ENCODE measurements at places on chromosomes 16 and 17.
A peak's percentile ranks its signal among the peaks of the same experiment; 100 is the strongest.

DNA sequence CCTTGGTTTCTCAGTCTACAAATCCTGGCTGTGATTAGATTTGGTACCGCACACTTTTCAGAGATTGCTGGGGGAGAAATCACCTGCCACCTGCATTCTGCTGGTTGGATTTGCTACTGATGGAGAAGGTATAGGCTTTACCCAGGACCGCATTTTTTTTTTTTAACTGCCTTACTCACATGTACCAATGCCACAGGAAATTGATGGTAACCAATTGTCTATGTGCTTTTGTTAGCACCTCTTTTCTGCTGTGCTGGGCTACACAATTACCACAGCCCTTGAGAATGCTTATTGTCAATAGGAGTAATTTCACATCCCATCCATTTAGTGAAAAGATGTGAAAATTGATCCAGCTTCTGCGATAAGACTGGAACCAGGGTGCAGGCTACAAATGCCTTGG is 74.4 kb upstream of the TANC2 start:
- no peak for DNase-seq

GRCh38 chr16:51148678-51149228 is 2.3 kb downstream of the SALL1 start:
- no peak for DNase-seq

GRCh38 chr17:81294512-81295030 is 536 bp downstream of the SLC38A10 start:
- no peak for DNase-seq

DNA sequence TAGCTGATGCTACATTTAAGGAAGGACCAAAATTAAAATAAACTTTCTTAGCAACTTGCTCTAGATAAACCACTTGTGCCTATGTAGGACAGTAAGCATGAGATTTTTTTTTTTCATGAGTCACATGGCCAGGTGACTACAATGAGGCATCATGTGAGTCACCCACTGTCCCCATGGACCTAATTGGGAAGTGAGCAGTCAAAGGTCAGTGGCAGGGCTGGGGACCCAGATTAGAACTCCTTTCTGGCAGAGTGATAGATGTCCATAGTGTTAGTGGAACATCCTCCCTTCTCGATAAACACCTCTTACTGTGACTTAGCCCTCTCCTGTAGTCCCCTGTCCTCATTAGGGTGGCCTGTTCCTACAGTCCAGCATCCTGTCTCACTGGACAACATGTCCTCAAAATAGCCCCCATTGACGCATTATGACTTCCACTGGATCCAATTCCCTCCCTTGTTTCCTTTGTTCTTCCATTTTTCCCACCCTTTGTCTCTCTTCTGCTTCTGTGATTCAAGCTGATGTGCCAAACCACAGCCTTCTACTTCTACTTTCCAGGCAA is 12.4 kb downstream of the ITGB3 start:
- DNase-seq, result peak; percentile 61

DNA sequence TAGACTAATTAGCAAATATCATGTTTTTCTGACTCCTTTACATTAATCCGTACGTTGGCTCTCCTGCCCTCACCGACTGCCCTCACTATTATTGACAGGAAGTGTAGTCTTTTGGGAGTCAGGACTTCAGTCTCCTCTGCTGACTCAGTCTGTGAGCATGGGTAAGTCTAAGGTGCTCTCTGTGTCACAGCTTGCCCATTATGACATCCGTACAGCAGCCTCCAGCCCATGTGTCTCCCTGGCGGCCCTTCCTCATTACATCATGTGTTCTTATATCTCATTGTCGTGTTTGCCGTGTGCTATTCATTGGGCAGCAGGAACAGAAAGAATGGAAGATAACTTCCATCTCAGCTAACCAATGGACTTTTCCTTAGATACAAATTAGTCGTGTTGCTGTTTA is 77.5 kb downstream of the MRTFB start:
- DNase-seq, result peak; percentile 20

DNA sequence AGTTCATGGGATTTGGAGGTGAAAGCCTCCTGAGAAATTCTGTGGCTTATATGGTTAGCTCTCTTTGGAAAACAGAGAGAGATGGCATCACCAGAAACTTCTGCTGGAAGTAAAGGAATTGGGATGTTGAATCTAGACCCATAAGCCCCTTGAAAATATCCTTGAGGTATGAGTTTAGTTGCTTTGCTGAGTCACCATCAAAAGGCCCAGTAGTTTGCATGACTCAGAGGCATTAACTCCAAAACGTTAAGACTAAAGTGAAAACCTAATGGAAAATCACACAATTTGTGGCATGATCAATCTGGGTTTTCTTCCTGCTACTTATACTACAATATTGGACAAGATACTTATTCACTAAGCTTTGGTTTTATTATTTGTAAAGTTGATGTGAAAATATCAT is 349.2 kb upstream of the SALL1 start:
- peak; percentile 39 for DNase-seq

GRCh38 chr16:19011169-19011731 is 27.5 kb downstream of the TMC7 start:
- DNase-seq, result no peak

- DNase-seq, result peak; percentile 50
Measured at GRCh38 chr16:64089697-64090096, 1032.2 kb downstream of the CDH11 start.

GRCh38 chr17:40534371-40535189 is 30.7 kb downstream of the CCR7 start:
- DNase-seq, result no peak

GRCh38 chr17:79414063-79414792 is 196.6 kb downstream of the RBFOX3 start:
- DNase-seq, result no peak

Data from fibroblast of skin of right quadriceps (primary cell).